ENCODE measurements at places on chromosomes 7 and 10.

- DNase-seq = no peak
Observed at GRCh38 chr10:99809931-99810615, 27.6 kb downstream of the ABCC2 start.

DNA sequence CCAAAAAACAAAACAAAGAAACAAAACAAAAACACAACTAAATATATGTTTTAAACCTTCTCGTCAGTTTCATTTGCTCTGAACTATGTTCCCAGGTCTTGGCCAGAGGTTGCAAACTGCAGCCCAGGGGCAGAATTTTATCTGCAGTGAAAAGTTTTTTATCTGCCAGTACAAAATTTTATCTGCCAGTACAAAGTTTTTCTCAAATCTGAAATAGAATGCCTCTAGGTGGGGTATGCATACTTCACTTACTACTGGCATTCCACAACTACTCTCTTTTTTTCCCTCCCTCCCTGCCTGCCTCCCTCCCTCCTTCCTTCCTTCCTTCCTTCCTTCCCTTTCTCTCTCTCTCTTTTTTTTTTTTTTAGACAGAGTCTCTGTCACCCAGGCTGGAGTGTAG is 9.4 kb upstream of the CLDN3 start:
- DNase-seq = no peak

DNA sequence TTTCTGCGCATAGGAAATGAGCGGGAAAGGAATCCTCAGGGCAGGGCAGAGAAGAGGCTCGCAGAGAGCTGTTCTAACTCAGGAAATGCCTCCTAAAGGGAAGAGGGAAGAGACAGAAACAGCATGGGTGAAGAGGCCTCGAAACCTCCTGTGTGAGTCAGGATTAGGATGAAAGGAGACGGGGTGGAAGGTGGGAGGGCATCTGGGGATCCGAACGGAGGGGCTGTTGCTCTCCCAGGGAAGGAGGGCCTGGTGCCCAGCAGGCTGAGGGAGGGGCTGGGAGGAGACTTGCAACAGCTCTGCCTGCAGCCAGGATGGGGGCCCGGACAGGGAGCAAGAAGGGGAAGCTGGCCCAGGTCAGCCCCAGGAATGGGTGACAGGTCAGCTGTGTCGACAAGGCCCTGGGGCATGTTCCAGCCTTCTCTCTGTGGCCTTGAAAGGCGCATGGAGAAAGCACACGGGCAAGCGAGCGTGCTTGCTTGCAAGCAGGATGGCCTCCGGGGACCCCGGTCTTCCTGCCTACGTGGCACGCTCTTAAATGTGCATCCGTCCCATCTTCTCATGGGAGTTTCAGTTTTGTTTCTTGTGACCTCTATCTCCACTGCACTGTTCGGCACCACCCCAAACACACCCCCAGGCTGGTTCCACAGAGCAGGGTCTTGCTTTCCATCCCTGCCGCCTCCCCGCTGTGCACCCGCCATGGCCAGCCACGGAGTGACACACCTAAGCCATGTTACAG is 63.5 kb downstream of the HIPK2 start:
- DNase-seq = no peak

DNA sequence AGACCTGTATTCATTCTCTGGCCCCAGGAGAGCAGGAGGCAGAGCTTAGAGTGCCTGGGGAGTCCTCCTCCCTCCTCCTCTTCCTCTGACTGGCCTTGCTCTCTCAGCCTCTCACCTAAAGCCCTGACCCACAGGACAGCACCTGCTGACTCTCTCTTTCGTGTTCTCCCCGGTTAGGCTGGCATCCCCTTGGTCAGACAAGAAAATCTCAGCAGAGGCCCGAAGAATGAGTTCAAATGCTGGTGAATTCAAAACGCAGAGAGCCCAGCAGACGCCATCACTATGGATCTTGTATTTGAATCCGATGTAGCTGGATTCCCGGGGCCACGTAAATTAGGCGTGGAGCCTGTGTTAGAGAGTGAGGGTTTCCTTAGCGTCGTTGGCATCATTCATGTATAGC is 255.3 kb downstream of the KLF6 start:
- DNase-seq = no peak

DNA sequence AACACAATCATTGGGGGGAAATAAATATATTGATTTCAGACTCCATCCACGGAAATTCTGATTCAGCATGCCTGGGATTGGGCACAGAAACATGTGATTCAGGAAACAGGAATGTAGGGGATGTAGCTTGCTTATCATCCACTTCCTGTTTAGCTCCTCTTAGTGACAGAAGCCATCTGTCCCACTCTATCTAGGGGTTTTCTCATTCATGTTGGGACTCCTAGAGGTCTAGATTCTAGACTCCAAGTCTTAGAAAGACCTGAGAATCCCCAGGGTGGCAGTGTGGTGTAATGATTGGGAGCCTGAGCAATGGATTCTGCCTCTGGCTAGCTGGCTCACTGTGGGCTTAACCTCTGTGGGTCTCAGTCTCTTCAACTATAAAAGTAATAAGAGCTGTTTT is 67.9 kb downstream of the CDK1 start:
- no peak for DNase-seq

GRCh38 chr7:153457746-153458145 is 594.5 kb upstream of the DPP6 start:
- DNase-seq = no peak

DNA sequence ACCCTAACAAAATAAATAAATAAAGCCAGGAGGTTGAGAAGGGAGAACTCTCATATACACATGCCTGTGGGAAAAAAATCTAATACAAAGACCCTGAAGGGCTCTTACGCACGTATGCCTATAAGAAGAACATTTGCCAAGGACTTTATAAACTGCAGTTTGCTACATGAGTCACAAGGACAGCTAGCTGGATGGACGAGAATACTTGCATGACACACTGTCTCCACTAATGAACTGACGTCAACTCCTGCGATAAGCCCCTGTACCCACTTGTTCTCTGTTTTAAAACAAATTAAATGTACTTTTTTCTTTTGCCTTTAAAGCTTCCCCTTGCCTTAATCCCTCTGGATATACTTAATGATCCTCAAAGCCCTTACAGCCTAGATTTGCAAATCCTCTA is 374.6 kb upstream of the GHITM start:
- no peak for DNase-seq

GRCh38 chr10:6385665-6386064 is 182.9 kb downstream of the PFKFB3 start:
- DNase-seq = no peak

DNA sequence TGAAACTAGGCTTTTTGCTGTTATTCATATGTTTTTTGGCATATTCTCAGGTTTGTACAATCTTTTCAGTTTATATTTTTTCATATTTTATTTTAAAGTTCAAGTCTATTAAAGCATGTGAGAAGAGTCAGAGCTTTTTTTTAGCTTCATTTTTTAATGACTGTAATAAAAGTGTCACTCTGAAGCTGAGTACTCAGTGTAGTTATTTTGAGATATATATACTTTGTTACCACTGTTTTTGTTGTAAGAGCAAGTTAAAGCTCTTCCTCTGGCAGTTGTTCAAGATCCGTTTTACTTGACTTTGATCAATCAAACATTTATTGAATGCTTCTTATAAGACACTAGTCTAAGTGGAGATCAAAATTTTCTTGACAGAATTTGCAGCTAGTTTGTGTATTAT is 37.5 kb downstream of the CASD1 start:
- no peak for DNase-seq

- DNase-seq = no peak
Observed at GRCh38 chr7:37977243-37977642, 56.8 kb downstream of the EPDR1 start.

GRCh38 chr7:159272739-159273138 is 128.1 kb upstream of the VIPR2 start:
- DNase-seq = no peak

- DNase-seq = no peak
Observed at GRCh38 chr7:477626-478220, 41.9 kb downstream of the PDGFA start.

DNA sequence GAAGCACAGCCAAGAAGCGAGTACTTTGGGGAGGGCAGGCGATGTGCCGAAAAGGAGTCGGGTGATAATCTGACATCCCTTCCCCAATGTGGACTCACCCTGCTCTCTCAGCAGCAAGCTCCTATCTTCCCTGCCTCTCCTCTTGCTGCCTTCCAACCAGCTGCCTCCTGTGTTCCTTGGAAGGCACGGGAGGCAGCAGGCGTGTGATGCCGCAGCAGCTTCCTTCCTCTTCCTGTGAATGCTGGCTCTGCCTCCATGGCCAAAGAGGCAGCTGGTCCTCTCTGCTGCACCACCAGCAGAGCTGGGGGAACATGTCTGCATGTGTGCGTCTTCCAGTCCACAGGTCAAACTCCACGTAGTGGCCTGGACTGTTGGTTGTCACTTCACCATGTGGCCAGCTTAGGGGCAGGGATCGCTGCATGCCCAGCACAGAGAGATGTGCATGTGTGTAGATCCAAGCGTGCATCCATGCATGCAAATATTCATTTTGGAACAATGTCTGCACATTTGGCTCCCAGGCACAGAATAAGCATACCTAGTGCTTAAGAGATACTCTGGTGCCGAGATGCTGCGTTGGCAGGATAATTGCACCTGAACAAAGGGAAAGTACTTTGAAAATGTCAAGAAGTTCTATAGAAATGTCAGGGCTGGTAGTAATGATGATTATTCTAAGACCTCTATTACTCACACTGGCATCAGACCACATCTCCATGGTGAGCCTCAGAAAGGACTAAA is 499.8 kb downstream of the PLXNA4 start:
- no peak for DNase-seq

- DNase-seq = no peak
Observed at GRCh38 chr10:132960631-132961419, 18.5 kb upstream of the CFAP46 start.

- DNase-seq = no peak
Observed at GRCh38 chr7:77464589-77464988, 48.4 kb upstream of the GSAP start.

GRCh38 chr7:41571573-41571972 is 131.3 kb downstream of the INHBA start:
- DNase-seq = no peak

DNA sequence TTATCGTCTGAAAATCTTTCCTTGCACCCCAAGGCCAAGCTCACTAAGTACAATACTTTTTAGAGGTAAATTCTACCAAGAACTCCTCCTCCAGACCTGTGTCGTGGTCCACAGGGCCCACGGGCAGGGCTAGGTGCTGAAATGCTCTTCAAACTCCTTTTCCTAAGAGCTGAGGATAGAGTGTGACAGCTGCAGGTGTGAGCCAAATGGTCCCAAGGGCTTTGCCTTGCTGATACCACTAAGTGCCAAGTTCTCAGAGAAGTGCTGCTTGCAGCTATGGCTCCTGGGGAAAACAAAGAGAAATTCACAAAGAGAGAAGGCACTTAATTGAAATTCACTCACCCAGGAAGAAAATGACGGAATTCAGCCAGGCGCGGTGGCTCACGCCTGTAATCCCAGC is 868.9 kb upstream of the AUTS2 start:
- no peak for DNase-seq

DNA sequence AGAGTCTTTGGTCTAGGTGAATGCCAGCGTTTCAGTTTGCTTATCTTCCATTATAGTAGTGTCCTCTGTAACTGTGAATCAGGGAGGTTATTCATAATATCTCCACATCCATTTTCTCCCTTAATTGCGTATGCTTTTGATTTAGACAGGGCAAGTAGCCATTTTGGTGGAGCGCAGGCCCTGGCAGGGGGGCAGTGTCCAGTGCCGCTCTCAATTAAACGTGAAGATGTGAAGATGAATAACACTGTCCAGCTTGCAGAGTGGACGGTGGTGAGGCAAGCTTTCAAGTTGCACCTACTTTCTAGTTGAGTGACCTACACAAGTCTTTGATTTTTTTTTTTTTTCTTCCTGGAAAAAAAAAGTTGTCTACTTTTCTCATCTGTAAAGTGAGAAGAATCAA is 4.5 kb downstream of the TSPAN14 start:
- no peak for DNase-seq

- DNase-seq = no peak
Observed at GRCh38 chr10:66719483-66719882, 206.4 kb upstream of the LRRTM3 start.

GRCh38 chr10:87794285-87794684 is 23.7 kb downstream of the ATAD1 start:
- no peak for DNase-seq

DNA sequence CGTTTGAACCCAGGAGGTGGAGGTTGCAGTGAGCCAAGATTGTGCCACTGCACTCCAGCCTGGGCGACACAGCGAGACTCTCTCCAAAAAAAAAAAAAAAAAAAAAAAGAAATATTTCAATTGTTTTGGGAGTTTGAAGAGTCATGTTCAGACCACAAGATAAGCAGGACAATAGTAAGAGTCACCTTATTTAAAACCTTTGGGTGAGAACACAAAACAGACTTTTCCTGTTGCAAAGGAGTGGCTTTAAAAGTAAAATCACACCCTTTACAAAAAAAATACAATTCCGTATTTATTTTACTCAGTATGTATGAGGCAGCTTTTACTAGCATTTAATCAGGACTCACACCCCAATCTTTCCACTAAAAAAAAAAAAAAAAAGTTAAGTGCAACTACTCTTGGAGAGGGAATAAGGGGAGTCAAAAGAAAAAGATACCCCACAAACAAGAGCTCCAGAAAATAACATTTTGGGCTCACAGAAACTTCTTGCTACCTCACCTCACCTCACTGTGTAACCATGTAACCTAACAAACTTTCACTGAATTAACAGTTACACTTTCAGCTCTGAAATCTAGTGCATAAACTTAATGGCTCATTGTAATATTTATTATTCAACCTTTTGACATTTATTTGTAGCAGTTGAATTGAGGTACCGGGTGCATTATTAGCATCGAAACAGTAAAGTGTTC is 11.2 kb downstream of the SKIDA1 start:
- DNase-seq = no peak

- DNase-seq = no peak
Observed at GRCh38 chr10:7075110-7075509, 335.7 kb downstream of the SFMBT2 start.

- DNase-seq = no peak
Observed at GRCh38 chr10:109650228-109650627, 273.1 kb downstream of the XPNPEP1 start.

DNA sequence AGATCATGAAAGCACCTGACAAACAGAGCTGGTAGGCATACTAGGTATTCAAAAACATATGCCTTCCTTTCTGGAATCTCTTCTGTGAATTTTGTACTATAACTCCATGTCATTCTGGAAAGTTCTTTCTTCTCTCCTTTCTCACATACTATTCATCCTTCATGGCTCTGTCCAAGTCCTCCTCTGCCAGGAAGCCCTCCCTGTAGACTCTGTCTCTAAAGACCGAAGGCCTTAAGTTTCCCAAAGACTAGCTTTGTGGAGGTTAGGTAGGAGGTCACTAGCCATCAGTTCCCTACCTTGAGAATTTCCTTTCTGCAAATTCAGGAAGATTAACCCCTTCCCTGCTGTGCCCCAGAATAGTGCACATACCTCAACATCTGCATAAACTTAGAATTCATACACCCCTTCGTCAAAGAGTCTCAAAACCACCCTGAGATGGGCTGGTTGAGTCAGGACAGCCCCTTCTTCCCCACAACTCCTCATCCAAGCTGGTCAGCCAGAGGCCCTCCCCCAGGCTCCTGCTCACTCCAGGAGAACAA is 20.6 kb downstream of the SORBS1 start:
- no peak for DNase-seq
